ENCODE measurements at places on chromosomes 16 and 17.

DNA sequence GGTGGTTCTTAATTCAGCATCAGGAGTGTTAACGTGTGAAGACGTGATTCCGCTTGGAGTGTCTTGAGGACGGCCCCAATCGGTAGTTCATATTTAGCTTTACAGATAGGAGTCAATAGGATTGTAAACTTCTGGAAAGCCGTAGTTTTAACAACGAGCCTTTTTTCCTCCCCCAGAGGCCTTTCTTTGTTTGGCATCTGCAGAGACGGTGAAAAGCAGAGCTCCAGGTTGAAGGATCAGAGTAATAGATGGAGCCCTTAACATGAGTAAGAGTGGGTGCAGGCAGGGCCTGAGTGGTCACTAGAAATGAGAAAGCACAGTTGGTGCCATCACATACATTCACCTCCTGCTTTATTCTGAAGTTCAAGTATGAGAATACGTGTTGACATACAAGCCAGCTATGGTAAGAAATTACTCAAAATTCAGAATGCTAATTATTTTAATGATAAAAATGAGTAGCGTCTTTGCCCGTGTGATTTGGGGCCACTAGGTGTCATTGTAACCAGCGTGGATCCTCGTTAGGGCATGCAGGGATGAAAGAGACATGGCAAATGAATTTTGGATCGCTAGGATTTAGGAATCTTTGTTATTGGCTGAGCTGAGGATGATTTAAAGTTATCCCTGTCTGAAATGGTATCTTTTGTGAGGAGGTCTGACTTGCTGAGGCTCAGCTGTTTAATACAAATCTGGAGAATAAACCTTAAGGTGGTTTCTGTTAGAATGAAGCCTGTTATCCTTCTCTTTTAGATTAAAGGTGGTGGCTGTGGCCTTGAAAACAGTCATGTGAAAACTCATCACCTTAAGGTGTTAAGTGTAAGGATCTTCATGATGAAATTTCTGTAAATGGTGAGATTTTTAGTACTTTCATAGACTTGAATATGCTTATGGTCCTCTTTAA lies 18.6 kb downstream of the PRCD start:
- DNase-seq, result no peak

DNA sequence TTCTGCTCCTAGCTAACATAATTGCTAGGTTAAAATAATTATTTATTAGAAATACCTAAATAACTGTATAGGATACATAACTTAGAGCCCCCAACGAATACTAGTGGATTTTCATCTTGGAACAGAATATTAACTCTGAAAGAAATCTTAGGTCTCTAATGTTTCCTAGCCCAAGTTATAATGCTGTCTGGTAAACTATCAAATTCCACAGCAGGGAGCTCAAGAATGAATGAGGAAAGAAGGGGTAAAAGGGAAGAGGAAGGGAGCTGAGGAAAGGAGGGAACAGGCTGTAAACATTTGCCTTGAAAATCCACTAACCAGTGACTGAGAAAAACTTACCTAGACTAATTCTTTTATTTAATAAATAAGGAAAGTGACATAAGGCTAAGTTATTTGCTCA lies 93.2 kb upstream of the NACA2 start:
- DNase-seq, result no peak

DNA sequence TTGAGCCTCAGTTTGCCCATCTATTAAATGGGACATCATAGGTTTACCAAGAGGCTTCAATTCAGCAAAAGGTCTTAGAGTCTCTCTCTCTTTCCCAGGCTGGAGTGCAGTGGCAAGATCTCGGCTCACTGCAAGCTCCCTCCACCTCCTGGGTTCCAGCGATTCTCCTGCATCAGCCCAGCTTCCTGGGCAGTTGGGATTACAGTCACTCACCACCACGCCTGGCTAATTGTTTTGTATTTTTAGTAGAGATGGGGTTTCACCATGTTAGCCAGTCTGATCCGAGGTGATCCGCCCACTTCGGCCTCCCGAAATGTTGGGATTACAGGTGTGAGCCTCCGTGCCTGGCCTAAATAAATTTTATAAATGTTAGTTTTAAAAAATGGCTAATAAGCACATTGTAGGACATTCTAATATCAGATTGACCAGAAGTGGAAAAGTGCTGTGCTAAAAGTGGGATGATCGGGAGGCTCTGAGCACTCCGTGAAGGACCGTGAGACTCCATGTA lies 1.0 kb upstream of the NLRP1 start:
- DNase-seq, result no peak

- no peak for DNase-seq
These were observed 7.3 kb downstream of the BAHCC1 start for GRCh38 chr17:81402530-81402941.

DNA sequence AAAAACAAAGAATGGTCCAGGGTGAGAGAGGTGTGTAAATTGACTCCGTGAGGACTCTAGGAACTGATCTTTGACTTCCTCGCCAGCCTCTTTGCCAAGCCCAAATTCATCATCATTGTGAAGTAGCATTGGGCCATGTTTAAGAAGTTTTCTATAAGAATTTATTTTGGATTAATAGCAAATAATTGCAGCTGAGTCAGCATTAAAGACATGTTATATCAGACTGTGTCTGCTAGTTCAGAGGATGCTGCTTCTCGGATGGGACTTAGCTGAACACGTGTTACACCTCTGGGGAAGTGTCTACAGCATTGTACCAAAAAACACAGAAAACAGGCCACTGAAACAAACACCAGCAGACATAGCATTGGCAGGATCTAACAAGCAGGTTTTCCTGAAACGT lies 366.6 kb downstream of the CDH13 start:
- no peak for DNase-seq

DNA sequence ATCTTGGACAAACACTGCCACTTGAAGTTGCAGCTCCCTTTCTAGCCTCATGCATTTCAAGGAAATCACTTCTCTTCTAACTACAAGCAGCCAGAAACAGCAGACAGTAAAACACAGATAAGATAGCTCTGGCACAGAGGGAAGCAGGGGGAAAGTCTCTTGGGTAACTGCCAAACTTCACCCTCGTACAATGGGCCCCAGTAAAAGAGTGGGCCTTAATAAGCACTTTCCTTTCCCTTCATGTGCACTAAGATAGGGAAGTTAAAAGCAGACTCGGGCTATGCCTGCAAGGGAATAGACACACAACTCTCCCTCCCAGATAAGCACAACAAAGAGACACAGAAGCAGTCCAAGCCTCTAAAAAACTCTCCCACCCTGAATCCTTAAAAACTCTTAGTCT lies 4.2 kb upstream of the KRTAP4-5 start:
- DNase-seq, result no peak
